Activated CD8-positive, alpha-beta memory T cell treated with anti-CD3 and anti-CD28 coated beads for 24 hours (primary cell): ENCODE measurements at places on chromosomes 12 and 14.
A peak's percentile ranks its signal among the peaks of the same experiment; 100 is the strongest.

GRCh38 chr12:122166422-122167349 is 7.3 kb downstream of the IL31 start:
- peak; percentile 73 for DNase-seq

GRCh38 chr12:43826681-43827080 is 9.2 kb upstream of the TMEM117 start:
- DNase-seq, result no peak

DNA sequence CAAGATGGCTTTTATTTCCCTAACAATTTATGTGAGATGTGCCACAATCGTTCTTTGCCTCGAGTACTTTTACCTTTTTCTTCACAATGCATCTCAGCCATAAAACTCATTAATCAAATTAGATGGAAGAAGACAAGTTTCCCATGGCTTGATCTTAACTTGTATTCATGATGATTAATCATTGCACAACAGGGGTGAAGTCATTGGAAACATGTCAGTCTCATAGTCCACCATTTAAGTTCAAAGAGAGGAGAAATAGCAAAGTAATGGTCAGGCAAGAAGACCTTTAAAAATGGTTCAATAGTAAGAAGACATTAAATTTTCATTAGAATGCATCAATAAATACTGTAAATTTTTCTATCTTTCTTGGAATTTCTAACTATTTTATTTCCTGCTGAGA is 136.3 kb downstream of the FOXG1 start:
- DNase-seq, result no peak

DNA sequence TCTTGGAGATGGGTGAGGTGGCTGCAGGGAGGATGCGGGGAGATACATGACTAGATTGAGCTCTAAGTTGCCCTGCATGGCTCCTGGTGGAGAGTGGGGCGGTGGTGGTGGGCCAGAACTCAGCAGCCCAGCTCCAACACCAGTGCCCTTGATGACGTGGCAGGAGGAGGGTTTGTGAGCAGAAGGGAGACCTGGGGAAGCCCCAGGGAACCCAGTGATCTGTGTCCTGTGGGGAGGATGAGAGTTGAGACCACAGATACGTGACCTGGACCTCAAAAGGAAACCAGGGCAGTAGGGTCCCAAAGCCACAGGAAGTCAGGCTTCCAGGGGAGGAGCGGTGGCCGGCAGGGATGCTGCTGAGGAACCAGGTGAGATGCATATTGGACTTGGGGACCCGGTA is 989.1 kb upstream of the TMEM132C start:
- DNase-seq, result no peak

DNA sequence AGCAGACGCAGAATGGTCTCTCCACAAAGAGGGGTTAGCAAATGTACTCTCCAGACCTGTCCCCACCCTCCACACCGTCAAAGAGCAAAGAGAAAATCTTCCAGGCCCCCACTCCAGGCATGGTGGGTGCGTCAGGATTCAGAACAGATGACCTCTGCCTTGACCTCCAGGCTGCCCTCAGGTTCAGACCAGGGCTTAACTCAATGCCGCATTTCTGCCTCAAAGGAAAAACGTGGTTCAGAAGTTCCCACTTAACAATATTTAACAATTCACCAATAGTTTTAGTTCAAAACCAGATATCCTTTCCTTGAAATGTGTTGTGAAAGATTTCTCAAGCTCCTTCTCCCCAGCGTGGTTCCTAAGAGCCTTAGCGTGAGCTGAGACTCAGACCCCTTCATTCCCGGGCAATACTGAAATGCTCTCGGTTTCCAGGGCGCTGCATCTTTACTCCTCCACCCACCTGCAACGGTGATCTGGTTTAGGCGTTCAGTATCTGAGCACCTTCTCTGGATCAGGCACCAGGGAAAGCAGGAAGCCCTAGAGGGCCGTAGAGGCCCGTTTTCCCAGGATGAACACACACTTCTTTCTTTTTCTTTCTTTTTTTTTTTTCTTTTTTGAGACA is 22.9 kb downstream of the HSP90AA1 start:
- DNase-seq, result no peak
